ENCODE measurements at places on chromosomes 12 and 14. TPM values are rescaled to one million over a fixed set of nuclear protein-coding genes. Genes with fewer than 3 reads are reported as not detected.
A peak's percentile ranks its signal among the peaks of the same experiment; 100 is the strongest.

DNA sequence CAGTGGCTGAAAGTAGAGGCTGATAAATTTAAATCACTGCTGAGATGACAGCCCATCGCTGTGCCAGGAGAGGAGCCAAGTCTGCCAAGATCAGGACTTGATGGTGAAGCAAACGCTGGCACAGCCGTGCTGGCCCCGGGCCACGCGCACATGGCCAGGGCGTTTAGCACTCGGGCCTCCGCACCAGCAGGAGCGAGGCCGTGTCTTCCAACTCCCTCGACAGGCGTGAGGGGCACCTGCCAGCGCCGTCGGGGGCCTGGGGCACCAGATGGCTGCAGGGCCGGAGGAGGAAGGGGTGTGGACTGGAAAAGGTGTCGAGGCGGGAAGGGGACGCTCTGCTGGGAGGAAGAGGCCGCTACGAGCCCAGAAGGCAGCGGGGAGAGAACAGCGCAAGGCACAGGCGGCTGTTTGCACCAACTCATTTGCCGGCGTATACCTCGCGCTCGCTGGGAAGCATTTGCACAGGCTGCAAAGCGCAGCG lies 29.5 kb downstream of the RIMBP2 start:
- DNase-seq, result no peak

GRCh38 chr12:24228371-24228770 lies 278.9 kb upstream of the SOX5 start:
- DNase-seq, result no peak

Gene DAZAP2
- 378 TPM for total RNA-seq

- no peak for DNase-seq
Observed at GRCh38 chr14:26839481-26839880, 241.6 kb upstream of the NOVA1 start.

DNA sequence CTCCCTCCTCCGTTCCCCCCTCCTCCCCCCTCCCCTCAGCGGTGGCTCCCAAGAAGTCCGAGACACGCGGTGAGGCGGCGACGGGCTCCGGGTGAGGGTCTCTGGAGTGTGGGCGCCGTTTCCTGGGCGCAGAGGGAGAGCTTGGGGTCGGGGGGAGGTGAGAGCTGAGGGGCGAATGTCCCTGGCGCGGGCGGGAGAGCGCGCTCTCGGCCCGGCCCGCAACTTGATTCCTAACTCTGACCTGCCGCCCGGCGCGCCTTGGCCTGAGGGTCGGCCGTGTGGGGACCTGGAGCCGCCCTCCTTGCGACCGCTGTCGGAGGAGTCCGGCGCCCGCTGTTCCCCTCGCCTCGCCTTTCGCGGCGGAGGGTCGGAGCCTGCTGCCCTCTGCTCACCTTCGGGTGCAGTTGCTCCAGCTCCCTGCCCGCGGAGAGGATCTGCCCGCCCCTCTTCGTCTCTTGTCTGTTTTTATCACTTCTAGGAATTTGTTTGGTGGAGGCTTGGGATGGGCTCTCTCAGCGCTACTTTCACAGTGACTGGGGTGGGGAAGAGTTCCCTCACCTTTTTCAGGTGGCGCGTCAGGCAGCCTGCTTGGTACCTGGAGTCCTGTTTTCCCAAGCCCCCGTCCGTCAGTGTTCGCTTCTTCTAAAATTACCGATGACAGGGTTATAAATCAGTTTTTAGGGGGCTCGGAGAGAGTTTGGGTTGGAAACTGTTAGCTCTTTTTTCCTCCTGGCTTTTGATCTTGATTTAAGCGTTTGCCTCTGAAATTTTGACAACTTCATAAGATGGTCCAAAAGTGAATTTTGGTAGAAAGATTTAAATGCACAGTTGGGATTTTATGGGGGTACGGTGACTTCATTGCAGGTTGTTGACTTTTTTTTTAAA lies 495 bp downstream of the ADIPOR2 start:
- DNase-seq, result no peak

- DNase-seq, result peak; percentile 18
Observed at GRCh38 chr12:119115296-119115905, 63.3 kb upstream of the HSPB8 start.

GRCh38 chr12:130955238-130955816 lies 1.6 kb downstream of the ADGRD1 start:
- DNase-seq, result no peak

All from hematopoietic multipotent progenitor cell (in vitro differentiated cells).